ENCODE measurements at places on chromosomes 12 and 14. TPM values are rescaled to one million over a fixed set of nuclear protein-coding genes. Genes with fewer than 3 reads are reported as not detected.

- no peak for DNase-seq
Measured at GRCh38 chr12:130344529-130344928, 6.8 kb downstream of the PIWIL1 start.

NPAS3 gene
- polyA plus RNA-seq = 0.82 TPM

GRCh38 chr14:101743701-101744100, 17.8 kb upstream of the PPP2R5C start:
- DNase-seq = no peak

DNA sequence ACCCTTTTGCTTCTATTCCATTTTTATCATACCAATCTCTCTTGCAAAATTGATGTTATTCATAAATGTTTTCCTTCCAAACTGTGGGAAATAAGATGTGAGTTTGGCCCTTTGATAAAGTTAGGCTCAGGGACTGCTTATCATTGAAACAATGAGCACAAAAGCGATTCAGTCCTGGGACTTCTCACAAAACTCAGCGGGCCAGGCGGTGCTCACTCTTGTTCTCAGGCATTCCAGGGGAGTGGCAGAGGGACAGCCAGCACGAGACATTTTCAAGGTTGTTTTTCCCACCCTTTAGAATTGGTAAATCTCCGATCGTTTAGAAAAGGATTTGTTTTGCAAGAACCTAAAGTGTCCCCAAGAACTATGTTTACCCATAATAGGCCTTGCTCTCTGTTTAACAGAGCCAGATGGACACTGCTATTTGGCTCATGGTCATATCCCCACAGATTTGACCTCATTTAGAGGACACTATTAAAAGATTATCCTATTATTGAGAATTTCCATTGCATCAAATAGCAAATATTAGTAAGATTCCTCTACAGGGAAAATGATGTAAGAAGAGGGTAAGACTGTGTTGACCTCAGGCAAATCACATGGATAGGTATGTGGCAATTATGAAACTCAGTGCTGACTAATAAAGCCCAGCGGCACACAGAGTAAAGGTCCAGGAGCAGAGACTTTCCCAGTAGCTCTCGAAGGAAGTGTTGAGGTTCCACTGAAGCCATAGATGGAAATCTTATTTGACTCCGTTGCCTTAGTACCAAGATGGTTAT, 102.7 kb upstream of the USP44 start:
- no peak for DNase-seq

- DNase-seq = peak; percentile 60
Measured at GRCh38 chr12:24505366-24506015, 443.4 kb downstream of the BCAT1 start.

ANKS1B gene
- polyA plus RNA-seq = 1.7 TPM

PRB2 gene
- not detected for polyA plus RNA-seq

DNA sequence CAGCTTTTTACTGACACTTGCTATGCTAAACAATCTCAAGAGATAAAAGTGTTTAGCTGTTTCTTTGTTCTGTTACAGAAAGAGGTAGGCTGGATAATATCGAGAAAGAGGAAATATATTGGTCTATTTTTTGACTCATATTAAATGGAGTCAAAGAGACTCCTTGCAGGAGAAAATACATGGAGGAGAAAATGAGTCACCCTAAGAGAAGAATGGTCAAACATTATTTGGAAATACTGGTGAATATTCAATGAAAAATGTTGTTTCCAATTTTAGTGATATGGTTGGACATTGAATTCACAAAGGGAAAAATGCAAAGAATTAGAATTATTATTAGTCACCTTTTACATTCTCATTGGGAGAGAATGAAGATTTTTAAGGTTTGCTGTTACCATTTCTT, 3.2 kb downstream of the KCNJ8 start:
- DNase-seq = no peak

DIO3 gene
- 0.17 TPM for polyA plus RNA-seq

- DNase-seq = no peak
Measured at GRCh38 chr12:23726646-23727045, 222.8 kb downstream of the SOX5 start.

- no peak for DNase-seq
Measured at GRCh38 chr14:101808894-101809670, 47.6 kb downstream of the PPP2R5C start.

DNA sequence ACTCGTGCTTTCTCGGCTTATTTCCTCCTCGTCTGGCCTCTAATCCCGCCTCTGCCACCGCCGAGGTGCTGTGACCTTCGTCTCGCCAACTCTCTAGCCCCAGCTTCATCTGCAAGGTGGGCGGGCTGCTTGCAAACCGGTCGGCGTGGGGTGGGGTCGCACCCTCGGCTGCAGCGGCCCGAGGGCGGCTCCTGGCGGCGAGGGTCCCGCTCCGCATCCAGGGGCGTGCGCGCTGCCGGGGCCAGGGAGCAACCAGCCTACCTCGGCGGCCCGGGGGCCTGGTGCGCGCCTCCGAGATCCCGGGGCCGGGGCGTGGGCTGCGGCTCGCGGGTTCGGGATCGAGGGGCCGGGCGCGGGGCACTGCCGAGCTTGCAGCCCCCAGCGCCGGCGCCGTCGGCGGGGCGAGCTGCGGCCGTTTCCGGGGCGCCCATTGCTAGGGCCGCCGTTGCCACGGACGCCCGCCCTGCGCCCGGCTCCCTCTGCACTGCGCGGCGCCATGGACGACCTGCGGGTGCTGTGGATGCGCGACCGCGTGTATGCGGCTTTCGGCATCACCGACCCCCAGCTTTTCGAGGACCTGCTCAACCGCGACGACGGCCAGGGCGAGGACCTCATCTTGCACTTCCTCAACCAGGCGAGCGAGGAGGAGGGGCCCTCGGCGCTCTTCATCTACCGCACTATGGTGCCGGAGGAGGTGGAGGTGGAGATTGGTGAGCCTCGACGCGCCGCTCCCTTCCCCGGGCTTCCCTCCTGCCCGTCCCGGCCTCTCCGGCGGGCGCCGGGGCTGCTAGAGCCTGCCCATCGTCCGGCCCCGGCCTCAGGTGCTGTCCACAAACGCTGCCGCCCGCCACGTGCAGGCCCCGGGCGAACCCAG, at the start of gene DNAH10:
Gene DNAH10 (plus strand): TSS at position 461 of the 874 bp plus-strand sequence. CDS start 36 bp downstream, at position 497.
- peak; percentile 76 for DNase-seq

GRCh38 chr14:90883782-90884181, 67.6 kb upstream of the TTC7B start:
- DNase-seq = no peak

DNA sequence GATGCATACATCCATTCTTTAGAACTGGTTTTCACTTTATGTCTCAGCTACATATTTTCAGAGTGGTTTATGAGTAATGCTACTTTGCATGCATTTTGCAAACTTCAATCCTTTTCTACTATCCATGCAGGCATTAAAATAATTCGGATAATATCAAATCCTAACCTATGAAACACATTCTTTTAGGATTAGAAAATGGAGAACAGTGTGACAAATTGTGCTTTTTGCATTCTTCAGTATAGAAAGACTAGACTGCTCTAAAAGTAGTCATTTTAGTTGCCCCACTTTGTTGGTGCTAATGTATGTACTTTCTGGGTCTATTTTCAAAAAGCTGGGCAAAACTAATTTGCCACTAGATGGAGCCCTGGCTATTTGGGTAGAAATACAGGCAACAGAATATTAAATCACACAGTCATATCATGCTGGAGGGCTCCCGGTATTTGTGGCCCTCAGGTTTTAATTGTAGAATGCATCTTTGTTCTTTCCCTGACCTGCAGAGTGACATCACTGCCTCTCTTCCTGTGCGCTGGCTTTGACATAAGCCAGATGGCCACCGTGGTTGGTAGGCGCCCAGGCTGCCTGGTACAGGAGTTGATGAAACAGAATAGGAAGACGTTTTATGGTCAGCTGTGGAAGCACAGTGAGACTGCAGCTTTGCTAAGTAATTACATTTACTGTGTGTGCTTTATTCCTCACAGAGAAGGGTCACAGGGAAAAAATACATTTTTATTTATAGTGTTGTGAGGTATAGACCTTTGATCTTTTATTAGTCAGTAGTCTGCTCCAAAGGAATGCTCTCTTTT, 28.1 kb downstream of the MSRB3 start:
- DNase-seq = peak; percentile 81

DNA sequence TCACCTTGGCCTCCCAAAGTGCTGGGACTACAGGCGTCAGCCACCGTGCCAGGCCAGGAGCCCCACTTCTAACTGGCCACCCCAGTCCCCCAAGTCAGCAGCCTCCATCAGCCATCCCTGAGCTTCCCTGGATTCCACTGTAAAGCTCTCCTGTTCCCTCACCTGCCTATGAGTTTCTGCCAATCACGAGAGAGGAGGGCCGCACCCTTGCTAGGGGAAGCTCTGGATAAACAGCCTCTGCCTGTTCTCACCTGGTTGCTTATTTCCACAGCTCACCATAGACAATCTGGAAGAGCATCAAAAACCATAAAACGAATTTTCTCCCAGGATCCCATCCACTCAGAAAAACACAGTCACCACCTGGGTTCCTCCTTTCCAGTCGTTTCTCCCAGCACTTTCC, 5.0 kb downstream of the CDCA4 start:
- no peak for DNase-seq

DNA sequence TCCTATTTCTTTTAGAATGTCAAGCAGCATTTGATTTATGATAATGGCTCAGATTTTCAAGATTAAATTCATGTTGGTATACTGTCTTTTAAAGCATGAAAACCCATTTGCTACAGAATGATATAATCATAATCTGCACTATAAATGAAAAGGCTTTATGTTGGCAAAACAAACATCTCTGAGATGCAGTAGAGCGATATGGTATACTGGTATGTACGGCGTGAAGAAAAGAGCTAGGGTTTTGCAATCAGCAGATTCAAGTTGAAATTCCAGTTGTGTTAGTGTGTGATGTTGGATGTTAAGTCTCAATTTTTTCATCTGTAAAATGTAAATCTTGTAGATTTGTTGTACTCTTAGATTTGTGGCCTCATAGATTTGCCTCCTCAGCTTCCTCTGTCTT, 53.2 kb upstream of the DYRK2 start:
- DNase-seq = no peak

GRCh38 chr12:122518908-122519307, 7.8 kb downstream of the RSRC2 start:
- no peak for DNase-seq

DNA sequence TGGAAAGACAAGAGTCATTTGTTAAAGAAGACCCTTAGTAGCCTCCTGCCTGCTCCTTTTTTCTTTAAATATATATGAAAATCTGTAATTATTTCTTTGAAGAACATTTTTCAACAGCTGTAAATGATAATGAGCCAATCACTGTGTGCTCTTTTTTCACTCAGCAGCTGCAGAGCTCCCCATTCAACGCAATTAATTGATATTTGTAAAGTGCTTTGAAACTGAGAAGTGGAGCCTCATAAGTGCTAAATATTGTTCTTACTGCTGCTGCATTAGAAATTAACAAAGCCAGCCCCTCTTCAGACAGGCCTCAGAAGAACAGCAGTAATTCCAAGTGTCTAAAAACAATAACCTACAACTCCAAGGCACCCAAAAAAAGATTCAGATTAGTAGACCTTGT, 224.3 kb downstream of the GXYLT1 start:
- DNase-seq = no peak
